Central memory CD4-positive, alpha-beta T cell (primary cell): ENCODE measurements at places on chromosomes 6 and 20.
A peak's percentile ranks its signal among the peaks of the same experiment; 100 is the strongest.

DNA sequence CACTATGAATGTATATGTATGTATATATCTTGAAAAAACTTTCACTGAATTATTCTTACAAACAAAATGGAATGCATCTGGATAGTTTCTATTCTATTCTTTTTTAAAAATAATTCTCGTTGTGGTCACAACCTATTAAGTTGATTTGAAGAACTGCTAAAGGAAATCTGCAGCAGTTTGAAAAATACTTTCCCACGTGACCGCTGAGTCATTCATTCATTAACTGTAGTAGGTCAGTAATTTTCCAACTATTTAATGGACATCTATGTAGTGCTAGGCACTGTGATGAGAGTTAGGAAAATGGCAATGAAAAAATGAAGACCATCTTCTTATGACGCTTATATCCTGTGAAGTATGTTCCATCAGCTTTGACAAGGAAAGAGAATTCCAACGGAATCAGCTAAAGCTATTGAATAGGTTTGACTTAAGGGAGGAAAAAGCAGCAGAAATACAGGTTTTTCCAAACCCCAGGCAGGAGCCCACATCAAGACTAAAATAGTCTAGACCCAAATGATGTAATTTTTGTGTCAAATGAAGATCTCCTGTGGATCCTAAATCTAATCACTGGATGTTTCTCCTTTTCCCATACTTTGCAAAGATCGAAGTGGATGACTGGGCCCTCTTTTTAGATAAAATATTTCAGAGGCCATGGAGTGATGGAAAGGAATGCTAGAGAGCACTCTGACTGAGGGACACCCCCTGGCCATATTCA lies 4.1 kb upstream of the EFHC1 start:
- no peak for DNase-seq

- no peak for DNase-seq
These were observed 437.0 kb downstream of the BTBD3 start for GRCh38 chr20:12354725-12355124.

DNA sequence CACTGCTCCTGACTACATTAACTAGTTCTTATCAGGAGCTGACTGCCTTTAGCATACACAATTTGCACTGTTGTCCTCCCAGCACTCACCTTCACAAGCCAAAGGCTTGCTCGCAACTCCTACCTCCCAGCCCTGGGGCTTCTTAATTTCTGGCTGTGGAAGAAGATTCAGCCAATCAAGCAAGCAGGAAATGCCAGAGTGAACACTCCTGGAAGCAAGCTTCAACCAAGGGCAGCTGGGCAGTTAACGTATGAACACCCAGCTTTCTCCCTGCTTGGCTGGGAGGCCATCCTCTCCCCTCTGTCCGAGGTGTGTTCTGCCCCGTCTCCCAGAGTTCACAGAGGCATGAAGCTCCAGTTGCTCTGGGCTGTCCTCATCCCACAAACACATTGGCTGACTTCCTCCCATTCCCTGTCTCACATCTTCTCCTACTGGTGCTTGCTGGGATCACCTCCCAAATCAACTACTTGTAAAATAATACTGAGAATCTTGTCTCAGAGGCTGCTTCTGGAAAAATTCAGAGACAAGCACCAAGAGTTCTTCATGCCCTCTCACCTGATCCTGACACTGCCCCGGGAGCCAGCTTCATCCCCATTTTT lies 15.3 kb upstream of the SRSF6 start:
- DNase-seq: no peak

- no peak for DNase-seq
These were observed 245.1 kb upstream of the RSPO3 start for GRCh38 chr6:126873351-126873750.

GRCh38 chr6:106910999-106911949 lies 63.3 kb downstream of the CD24 start:
- no peak for DNase-seq

- no peak for DNase-seq
These were observed 688.4 kb downstream of the HTR1B start for GRCh38 chr6:76774781-76775384.

- peak; percentile 60 for DNase-seq
These were observed 45.8 kb downstream of the QKI start for GRCh38 chr6:163460307-163460782.

DNA sequence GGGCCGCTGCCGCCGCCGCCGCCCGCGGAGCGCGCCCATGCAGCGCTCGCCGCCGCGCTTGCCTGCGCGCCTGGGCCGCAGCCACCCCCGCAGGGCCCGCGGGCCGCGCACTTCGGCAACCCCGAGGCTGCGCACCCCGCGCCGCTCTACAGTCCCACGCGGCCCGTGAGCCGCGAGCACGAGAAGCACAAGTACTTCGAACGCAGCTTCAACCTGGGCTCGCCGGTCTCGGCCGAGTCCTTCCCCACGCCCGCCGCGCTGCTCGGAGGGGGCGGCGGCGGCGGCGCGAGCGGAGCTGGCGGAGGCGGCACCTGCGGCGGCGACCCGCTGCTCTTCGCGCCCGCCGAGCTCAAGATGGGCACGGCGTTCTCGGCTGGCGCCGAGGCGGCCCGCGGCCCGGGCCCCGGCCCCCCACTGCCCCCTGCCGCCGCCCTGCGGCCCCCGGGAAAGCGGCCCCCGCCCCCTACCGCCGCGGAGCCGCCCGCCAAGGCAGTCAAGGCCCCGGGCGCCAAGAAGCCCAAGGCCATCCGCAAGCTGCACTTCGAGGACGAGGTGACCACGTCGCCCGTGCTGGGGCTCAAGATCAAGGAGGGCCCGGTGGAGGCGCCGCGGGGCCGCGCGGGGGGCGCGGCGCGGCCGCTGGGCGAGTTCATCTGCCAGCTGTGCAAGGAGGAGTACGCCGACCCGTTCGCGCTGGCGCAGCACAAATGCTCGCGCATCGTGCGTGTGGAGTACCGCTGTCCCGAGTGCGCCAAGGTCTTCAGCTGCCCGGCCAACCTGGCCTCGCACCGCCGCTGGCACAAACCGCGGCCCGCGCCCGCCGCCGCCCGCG lies 730 bp downstream of the INSM1 start:
- no peak for DNase-seq

GRCh38 chr6:107662333-107662732 lies 161.8 kb downstream of the SCML4 start:
- no peak for DNase-seq

- DNase-seq: no peak
These were observed 687.9 kb upstream of the CITED2 start for GRCh38 chr6:140062043-140063020.

DNA sequence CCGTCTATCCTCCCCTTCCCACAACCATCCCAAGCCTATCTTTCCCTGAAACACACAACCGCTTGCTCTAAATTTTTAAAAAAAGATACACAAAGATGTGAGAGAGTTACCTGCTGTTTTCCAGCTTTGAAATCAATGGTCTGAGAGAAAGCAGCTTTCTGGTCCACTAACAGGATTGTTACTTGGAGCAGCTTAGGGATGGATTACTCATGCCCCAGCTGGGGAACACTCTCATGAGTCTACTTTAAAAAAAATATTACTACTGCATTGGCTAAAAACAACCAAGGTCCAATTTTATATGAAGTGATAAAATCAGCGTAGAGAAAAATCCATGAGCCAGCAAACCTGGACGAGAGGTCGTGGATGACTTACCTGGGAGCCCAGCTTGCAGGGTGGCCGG lies 29.6 kb upstream of the FOXC1 start:
- DNase-seq: no peak

DNA sequence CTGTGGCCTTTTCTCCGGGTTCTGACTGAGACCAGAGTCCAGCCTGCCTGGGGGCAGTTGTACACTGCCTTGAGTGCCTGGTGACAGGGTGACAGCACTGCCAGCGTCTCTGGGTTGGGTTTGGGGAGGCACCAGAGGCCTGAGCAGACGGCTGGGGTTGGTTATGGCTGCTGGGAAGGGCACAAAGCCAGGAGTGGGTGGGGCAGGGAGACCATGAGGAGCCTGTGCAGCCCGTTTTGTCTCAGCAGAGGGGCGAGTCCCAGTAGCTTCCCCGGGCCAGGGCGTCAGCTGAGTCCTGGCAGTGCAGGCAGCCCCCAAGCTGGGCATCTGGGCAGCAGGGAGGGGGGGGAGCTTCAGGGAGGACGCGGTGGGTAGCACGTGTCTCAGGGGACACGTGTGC lies 15.3 kb upstream of the SULF2 start:
- DNase-seq: no peak

DNA sequence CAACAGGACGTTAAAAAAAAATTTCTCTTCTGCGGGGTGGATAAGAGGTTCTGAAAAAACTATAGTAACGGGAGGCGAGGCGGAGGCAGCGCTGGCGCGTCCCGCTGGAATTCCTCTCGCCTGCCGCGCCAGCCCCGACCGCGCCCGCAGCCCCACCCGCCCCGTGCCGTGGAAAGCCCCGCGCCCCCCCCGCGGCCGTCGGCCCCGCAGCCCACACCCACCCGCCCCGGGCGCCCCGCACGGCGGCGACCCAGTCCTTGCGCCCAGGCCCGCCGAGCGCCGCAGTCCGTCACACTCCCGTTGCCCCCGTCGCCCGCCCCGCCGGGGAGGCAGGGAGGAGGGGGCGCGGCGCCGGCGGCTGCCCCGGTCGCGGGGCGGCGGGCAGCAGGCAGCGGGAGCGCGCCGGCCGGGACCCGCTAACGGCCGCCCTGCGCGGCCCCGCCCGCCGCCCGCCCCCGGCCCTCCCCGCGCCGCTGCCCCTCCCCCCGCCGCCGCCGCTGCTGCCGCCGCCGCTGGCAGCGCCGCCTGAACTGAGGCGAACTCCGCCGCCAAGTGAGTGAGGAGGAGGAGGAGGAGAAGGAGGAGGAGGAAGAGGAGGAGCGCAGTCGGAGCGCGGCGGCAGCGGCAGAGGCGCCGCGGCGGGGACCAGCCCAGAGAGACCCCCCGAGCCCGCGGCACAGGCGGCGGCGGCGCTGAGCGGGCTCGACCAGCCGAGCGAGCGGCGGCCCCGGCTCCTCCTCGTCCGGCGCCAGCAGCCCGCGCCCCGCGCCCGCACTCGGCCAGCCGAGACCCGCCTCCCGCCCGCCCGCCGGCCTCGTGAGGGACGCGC lies at the start of gene QKI:
Gene QKI, plus strand, starts transcription at position 602 of the 829 bp plus-strand sequence. CDS start 476 bp downstream, outside the sequence.
- peak; percentile 82 for DNase-seq

DNA sequence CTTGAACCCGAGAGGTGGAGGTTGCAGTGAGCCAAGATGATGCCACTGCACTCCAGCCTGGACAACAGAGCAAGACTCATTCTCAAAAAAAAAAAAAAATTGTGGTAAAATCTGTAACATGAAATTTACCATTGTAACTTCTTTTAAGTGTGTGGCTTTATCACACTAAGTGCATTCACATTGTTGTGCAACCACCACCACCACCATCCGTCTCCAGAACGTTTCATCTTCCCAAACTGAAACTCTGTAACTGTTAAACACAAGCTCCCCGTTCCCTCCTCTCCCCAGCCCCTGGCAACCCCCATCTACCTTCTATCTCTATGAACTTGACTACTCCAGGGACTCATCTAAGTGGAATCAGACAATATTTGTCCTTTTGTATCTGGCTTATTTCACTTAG lies 29.7 kb downstream of the PDRG1 start:
- no peak for DNase-seq

DNA sequence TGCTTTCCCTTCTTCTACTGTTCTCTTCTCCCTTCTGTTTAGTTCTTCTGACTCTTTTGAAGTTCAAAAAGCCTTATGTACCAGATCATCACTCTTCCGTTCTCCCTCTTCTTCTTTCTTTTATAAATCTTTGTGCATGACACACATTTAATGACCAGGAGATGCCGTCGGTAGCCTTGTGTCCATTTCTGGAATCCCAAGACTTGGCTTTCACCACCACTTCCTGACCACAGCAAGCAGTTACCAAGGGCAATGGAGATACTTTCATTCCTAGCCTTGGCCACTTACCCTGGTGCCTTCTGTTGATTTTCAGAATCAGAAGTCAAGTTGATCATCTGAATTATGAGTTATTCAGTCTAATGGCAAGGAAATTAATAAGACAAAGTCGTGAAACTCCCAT lies 268.5 kb upstream of the QKI start:
- no peak for DNase-seq

DNA sequence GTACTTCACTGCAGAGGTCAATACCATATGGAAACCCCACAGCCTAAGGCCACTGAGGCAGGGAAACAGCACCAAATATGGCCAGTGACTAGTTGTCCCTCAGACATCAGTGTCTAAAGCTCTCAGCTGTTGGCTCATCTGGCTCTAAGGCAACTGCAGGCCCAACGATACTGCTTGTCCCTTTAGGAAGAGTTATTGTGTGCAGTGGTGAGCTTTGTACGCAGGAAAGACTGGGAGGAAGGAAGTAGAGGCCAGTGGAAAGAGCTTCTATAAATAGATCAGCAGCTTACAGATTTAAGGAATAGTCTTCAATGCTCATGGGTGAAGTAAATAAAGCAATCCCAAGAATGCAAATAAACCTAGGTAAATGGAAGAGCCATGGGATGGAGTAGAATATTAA lies 29.3 kb downstream of the DNAAF9 start:
- no peak for DNase-seq

DNA sequence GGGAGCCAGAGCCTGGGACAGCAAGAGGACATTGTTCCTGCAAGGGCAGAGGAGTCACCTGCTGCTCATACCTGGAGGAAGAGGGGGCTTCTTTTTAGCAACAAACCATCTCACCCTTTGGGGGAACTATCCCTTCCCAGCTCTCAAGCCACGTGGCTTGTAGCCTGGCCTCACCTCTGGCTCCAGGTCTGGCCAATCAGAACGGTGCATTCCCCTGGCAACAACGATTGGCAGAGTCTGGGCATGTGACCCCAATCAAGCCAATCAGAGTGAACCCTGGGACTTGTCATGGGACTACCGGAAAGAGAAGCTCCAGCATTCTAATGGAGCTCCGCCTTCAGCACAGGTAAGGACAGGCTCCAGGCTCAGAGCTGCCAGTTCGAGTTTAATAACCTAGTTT lies 33.6 kb downstream of the KCNB1 start:
- DNase-seq: no peak

DNA sequence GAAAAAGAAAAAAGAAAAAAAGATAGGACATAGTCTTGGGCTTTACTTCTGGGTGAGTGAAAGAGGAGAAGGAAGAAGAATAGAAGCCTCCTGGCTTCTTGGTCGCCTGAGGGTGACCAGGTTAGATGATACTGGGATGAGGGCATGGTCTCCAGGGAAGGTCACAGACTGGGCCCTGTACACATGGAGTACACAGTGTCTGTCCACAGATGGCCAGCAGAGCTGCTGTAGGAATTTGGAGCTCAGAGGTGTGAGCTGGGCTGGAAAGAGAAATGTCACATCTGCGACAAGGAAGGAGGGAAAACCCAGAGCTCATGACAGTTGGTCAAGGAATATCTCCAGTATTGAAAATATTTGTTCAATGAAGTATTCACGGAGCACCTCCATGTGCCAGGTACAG lies 56.1 kb downstream of the DLGAP4 start:
- DNase-seq: no peak

GRCh38 chr20:4957939-4958362 lies 43.4 kb downstream of the SLC23A2 start:
- DNase-seq: no peak

GRCh38 chr6:18216411-18216810 lies 47.9 kb downstream of the DEK start:
- DNase-seq: no peak

GRCh38 chr20:3275966-3276679 lies 37.1 kb upstream of the SLC4A11 start:
- no peak for DNase-seq

- DNase-seq: no peak
These were observed 6.0 kb upstream of the PTK7 start for GRCh38 chr6:43070028-43070632.

GRCh38 chr20:33009214-33010132 lies 2.0 kb downstream of the BPIFB2 start:
- no peak for DNase-seq
